Caco-2 (cell line): ENCODE measurements at places on chromosomes 7 and 10. TPM values are rescaled to one million over a fixed set of nuclear protein-coding genes. Genes with fewer than 3 reads are reported as not detected.

The CDHR3 gene
- 9.2 and 12.0 TPM in 2 replicates for total RNA-seq

The ANXA8 gene
- total RNA-seq: 14.1 and 20.9 TPM in 2 replicates

The OR2A42 gene
- not detected in 2 replicates for total RNA-seq

The IFIT1B gene
- not detected in 2 replicates for total RNA-seq

The FGL2 gene
- not detected in 2 replicates for total RNA-seq

The TNS3 gene
- total RNA-seq: 252 and 263 TPM in 2 replicates

The HOXA1 gene
- 18.5 and 18.8 TPM in 2 replicates for total RNA-seq

The GNG11 gene
- total RNA-seq: not detected in 2 replicates

The PLXNA4 gene
- total RNA-seq: 0.43 and 0.58 TPM in 2 replicates

DNA sequence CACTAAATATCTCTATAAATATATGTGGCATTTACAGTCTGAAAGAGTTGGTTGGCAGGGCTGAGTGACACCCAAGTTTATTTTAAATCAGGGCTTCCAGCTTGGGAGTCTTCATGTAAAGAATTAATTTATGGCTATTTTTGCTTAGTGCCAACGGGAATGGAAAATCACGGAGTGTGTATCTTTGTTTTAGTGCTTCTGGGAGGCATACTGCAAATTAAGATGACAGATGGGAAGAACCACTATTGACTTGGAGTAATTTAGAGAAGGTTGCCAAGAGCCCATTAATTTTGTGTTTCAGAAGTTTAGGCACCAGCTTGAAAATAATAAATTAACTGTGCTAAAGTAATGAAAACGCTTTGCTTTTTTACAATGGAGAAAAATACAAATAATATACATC lies 135.2 kb downstream of the GPR37 start:
- H3K36me3 ChIP-seq: no peaks in the 10 kb centered on the region
- no peaks in the 10 kb centered on the region for H3K4me1 ChIP-seq
- no peak overlapping the region for H3K27ac ChIP-seq
- no peak for DNase-seq
- no peak overlapping the region for H3K4me3 ChIP-seq

DNA sequence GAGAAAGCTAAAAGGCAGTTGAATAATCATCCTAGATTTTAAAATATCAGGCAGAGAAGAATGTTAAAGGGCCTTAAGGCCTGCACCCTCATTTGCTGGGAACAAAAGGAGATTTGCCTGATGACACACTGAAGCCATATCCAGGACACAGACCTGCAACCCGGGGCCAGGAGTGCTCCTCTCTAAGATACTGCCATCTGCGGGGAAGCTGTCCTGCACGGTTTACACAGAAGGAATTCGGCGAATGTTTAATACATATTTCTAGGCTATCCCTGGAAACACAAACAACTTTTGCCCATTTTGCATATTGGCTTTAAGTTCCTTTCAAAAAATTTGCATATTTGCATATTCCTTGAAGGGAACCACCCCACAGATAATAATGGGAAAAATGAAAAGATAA lies 52.3 kb downstream of the DYNC1I1 start:
- no peak overlapping the region for H3K4me3 ChIP-seq
- H3K36me3 ChIP-seq: no peaks in the 10 kb centered on the region
- no peaks in the 10 kb centered on the region for H3K27me3 ChIP-seq
- H3K4me1 ChIP-seq: peaks cover 11% of the 10 kb centered on the region

DNA sequence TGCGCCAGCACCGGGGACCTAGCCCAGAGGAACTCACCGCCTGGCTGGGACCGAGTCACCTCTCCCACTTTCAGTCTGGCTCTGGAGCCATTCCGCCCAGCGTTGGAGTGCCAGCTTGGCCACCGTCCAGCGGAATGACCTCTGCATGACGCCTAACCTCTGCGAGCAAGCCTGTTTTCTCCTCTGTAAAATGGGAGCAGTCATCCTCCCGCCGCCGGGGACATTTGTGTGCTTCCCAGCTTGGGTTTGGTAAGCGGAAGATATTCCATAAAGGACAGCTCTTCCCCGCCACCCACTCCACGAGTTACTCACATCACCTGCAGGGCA lies 1.3 kb upstream of the ZCCHC24 start:
- no peaks in the 10 kb centered on the region for H3K27me3 ChIP-seq
- no peak for DNase-seq
- peaks cover 11% of the 10 kb centered on the region for H3K4me1 ChIP-seq

DNA sequence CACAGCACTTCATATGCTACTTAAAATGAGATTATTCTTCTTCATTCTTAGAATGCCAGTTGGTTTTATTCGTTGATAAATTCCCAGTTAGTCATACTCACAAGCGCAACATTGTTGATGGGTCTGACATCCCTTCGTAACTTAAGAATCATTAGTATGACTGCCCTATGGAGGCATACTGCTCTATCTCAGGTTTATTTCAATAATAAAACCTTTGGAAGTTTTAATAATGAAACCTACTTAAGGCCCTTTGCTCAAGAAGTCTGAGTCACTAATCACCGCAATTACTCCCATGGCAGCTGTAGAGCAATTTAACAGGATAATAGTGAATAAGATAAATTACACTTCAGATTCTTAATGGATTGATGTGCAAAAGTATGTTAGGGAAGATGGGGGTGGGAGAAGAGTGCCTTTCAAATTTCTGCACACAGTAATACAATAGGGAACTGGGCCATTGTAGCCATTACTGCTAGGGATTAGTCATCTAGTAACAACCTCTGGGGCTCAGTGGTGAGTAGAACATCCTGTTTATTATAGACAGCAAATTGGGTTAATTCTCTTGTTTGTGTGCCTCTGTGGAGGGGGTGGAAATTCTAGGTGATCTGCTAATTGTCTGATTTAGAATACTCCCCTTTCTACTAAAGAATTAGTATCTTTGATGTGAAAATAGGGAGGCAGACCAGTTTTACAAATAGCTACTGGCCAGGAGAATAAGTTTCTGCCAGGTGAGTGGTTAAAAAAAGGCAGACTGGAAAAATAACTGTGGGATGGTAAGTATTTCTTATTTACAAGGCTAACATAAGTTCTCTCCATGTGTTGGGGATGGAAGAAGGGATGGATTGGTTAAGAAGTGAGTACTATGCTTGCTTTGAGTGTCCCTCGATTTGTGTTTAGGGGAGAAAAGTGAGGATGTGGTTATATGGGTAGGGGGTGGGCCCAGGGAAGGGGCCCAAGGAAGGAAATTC lies 74.5 kb upstream of the VKORC1L1 start:
- H3K4me3 ChIP-seq: no peak overlapping the region
- no peaks in the 10 kb centered on the region for H3K36me3 ChIP-seq
- no peaks in the 10 kb centered on the region for H3K27me3 ChIP-seq
- peaks cover 29% of the 10 kb centered on the region for H3K4me1 ChIP-seq
- DNase-seq: no peak
- H3K27ac ChIP-seq: no peak overlapping the region

DNA sequence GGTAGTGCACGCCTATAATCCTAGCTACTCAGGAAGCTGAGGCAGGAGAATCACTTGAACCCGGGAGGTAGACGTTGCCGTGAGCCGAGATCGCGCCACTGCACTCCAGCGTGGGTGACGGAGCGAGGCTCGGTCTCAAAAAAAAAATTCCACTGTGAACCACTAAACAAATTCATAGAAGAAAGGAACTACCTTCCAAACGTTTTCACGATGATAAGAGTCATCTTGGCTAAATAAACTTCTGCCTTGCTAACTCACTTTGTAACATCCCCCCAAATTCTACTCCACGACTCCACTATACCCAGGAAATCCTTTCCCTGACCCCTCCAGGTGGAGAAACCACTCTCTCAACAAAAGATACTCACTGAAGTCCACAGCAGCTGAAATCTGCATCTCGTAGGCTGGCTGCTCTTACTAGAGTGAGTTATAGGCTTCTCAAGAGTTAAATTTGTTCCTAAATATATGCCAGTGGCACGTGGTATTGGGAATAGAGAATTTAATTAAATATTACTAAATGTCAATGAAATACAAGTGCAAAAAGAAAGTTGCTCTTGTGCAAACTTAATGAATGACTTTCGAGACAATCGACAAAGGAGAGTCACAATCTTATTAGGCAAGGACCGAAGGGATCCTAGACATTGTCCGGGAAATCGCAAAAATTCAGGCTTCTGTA lies 1.6 kb upstream of the GTF2I start:
- no peaks in the 10 kb centered on the region; the same call in 1 of the 2 replicates for H3K36me3 ChIP-seq
- no peak for DNase-seq
- H3K27me3 ChIP-seq: no peaks in the 10 kb centered on the region

DNA sequence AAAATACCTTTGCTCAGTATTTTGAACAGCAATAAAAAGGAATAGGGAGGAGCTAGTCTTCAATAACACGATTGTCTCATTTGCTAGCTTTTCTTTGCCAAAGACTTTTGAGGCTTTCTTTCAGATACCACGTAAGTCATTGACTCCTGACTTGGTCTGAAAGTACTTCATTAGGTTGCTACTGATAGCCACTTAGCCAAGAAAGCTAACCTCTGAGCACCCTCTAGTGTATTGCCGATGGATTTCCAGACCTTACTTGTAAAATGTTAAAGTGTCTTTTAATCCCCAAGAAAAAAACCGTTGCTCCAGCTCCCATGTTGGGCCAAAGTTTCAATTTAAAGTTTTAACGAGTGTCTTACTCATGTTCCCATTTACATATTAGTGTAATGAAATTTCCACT lies 63.4 kb upstream of the STRIP2 start:
- no peak overlapping the region for H3K4me3 ChIP-seq
- H3K27ac ChIP-seq: no peak overlapping the region
- DNase-seq: no peak
- no peaks in the 10 kb centered on the region for H3K27me3 ChIP-seq

- H3K27ac ChIP-seq: no peak overlapping the region
- no peak overlapping the region for H3K4me3 ChIP-seq
- H3K27me3 ChIP-seq: no peaks in the 10 kb centered on the region
- no peaks in the 10 kb centered on the region for H3K4me1 ChIP-seq
- H3K36me3 ChIP-seq: no peaks in the 10 kb centered on the region
Observed at GRCh38 chr10:20535897-20536881, 360.9 kb downstream of the NEBL start.

DNA sequence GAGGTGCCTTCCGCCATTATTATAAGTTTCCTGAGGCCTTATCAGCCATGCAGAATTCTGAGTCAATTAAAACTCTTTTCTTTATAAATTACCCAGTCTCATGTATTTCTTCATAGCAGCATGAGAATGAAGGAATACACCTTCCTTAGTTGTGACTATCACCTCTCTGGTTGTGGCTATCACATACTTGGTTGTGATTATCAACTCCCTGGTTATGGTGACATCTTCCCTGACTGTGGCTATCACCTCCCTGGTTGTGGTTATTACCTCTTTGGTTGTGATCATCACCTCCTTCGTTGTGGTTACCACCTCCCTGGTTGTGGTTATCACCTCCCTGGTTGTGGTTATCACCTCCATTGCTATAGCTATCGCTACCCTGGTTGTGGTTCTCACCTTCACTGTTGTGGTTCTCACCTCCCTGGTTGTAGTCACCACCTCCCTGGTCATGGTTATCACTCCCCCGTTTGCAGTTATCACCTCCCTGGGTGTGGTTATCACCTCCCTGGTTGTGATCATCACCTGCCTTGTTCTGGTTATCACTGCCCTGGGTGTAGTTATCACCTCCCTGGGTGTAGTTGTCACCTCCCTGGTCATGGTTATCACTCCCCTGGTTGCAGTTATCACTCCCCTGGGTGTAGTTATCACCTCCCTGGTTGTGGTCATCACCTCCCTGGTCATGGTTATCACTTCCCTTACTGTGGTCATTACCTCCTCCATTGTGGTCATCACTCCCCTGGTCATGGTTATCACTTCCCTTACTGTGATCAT lies 105.9 kb downstream of the GPR26 start:
- H3K36me3 ChIP-seq: no peaks in the 10 kb centered on the region
- no peak overlapping the region for H3K27ac ChIP-seq
- no peaks in the 10 kb centered on the region for H3K4me1 ChIP-seq
- H3K4me3 ChIP-seq: no peak overlapping the region
- DNase-seq: no peak
- no peaks in the 10 kb centered on the region for H3K27me3 ChIP-seq

DNA sequence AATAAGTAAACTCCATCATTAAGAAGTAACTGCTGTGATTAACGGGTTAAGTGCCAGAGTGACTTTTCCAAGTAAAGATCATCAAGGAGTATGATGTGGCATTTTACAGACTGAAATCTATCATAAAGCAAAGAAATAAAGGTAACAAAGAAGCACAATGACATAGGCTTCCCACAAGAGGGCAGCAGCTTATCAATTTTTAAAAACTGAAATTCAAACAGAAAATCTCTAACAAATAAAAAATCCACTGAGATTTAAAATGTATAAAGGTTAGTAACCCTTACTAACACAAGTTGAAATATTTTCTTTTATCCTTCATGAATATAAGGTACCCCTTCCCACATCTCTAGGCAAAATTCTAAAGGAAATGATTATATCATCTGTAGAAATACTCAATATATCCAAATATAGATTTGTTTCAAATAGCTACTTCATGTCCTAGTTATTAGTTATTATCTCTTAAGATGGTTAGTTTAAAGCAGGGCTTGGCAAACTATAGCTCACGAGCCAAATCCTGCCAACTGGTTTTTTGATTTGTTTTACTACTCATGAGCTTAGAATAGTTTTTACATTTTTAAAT lies 29.2 kb downstream of the FAM3C start:
- H3K4me3 ChIP-seq: no peak overlapping the region
- peak; percentile 28 for DNase-seq
- H3K27ac ChIP-seq: no peak overlapping the region
- no peaks in the 10 kb centered on the region for H3K27me3 ChIP-seq
